Myometrial cell (primary cell): ENCODE measurements at places on chromosomes 1 and 21. TPM values are rescaled to one million over a fixed set of nuclear protein-coding genes. Genes with fewer than 3 reads are reported as not detected.

SLC9C2 gene
- not detected in 2 replicates for total RNA-seq

ENO1 gene
- total RNA-seq = 2,181 and 2,403 TPM in 2 replicates

GCSAML gene
- total RNA-seq = not detected in 2 replicates

ITPKB gene
- 1.2 and 1.4 TPM in 2 replicates for total RNA-seq

ST6GALNAC3 gene
- 0.58 and 2.8 TPM in 2 replicates for total RNA-seq

RGSL1 gene
- total RNA-seq = not detected in 2 replicates

NT5C1A gene
- not detected in 2 replicates for total RNA-seq

WDR3 gene
- 8.6 and 30.0 TPM in 2 replicates for total RNA-seq

AVPR1B gene
- total RNA-seq = not detected in 2 replicates

PDE9A gene
- total RNA-seq = 7.2 and 8.9 TPM in 2 replicates

LDLRAD1 gene
- not detected in 2 replicates for total RNA-seq

SLAMF6 gene
- total RNA-seq = not detected in 2 replicates

DNASE2B gene
- total RNA-seq = 0.18 TPM in 1 of 2 replicates, not detected in the other

IGFN1 gene
- not detected in 2 replicates for total RNA-seq

SPATA45 gene
- total RNA-seq = not detected in 2 replicates

CD52 gene
- 0.71 TPM in 1 of 2 replicates, not detected in the other for total RNA-seq

USH2A gene
- not detected in 2 replicates for total RNA-seq

SHISAL2A gene
- total RNA-seq = not detected in 2 replicates

RGS16 gene
- total RNA-seq = not detected in 2 replicates

KRTAP7-1 gene
- total RNA-seq = not detected in 2 replicates

SPATA46 gene
- total RNA-seq = not detected in 2 replicates

ATP6V1G3 gene
- not detected in 2 replicates for total RNA-seq

RXRG gene
- total RNA-seq = not detected in 2 replicates

BRINP3 gene
- not detected in 2 replicates for total RNA-seq

MANEAL gene
- 0.35 TPM in 1 of 2 replicates, not detected in the other for total RNA-seq

C8A gene
- total RNA-seq = not detected in 2 replicates

IL20 gene
- total RNA-seq = not detected in 2 replicates

ERVH48-1 gene
- total RNA-seq = 0.35 TPM in 1 of 2 replicates, not detected in the other

KIRREL1 gene
- 59.0 and 65.7 TPM in 2 replicates for total RNA-seq

PCSK9 gene
- total RNA-seq = 23.6 and 30.1 TPM in 2 replicates

CCDC17 gene
- under 0.01 and 0.86 TPM in 2 replicates for total RNA-seq

PLA2G2F gene
- total RNA-seq = not detected in 2 replicates

CFHR3 gene
- total RNA-seq = not detected in 2 replicates

SPRR1A gene
- total RNA-seq = not detected in 2 replicates

AMY1B gene
- total RNA-seq = not detected in 2 replicates

ATP5PO gene
- total RNA-seq = 225 and 272 TPM in 2 replicates

PFKFB2 gene
- 1.2 TPM in 2 replicates for total RNA-seq

CELA2B gene
- total RNA-seq = not detected in 2 replicates

CACHD1 gene
- total RNA-seq = 2.1 and 2.6 TPM in 2 replicates

ANKRD34A gene
- total RNA-seq = 1.1 and 6.1 TPM in 2 replicates

GSTM5 gene
- 2.9 and 8.5 TPM in 2 replicates for total RNA-seq
